ENCODE measurements at places on chromosomes 1 and 21. TPM values are rescaled to one million over a fixed set of nuclear protein-coding genes. Genes with fewer than 3 reads are reported as not detected.
A peak's percentile ranks its signal among the peaks of the same experiment; 100 is the strongest.

CFAP45 gene
- total RNA-seq: 2.8 TPM

SRGAP2C gene
- 15.8 TPM for total RNA-seq

PTPN14 gene
- total RNA-seq: 32.3 TPM

NAV1 gene
- total RNA-seq: 44.9 TPM

GSTM5 gene
- 0.52 TPM for total RNA-seq

TGFB2 gene
- total RNA-seq: 18.4 TPM

NPR1 gene
- 2.2 TPM for total RNA-seq

LCK gene
- total RNA-seq: not detected

USP24 gene
- total RNA-seq: 35.3 TPM

CLIC4 gene
- total RNA-seq: 109 TPM

HNRNPCL4 gene
- total RNA-seq: not detected

L1TD1 gene
- 6.2 TPM for total RNA-seq

INKA2 gene
- total RNA-seq: 5.3 TPM

- no peaks in the 10 kb centered on the region for H3K36me3 ChIP-seq
- H3K4me1 ChIP-seq: no peaks in the 10 kb centered on the region
- H3K4me3 ChIP-seq: no peak overlapping the region
- no peak overlapping the region for H3K27ac ChIP-seq
Measured at GRCh38 chr1:85473390-85473789, 8.4 kb upstream of the DDAH1 start.

- no peak for DNase-seq
- H3K4me1 ChIP-seq: peaks cover 23% of the 10 kb centered on the region
- peak overlapping the region; percentile 9 for H3K4me3 ChIP-seq
- H3K27ac ChIP-seq: peak overlapping the region; percentile 77
Measured at GRCh38 chr1:183164340-183164739, 21.7 kb upstream of the LAMC2 start.

DNA sequence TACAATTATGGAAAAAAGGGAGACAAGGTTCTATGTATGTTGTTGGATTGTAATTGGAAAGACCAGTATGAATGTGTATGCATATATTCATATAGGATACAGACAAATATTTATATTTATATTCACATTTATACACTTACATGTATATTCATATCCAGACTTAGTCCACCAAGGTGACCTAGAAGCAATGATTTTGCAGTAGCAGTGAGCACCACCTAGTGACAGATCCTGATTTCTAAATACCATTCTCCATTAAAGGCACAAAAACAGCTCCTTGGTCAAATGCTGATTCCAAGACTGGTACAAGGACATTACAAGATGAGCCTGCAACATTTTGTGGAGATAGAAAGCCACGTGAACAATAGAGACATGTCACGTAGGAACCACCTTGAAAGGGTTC, 153.4 kb downstream of the SDCCAG8 start:
- H3K4me3 ChIP-seq: no peak overlapping the region
- no peak overlapping the region for H3K27ac ChIP-seq
- no peaks in the 10 kb centered on the region for H3K27me3 ChIP-seq
- no peak for DNase-seq
- H3K36me3 ChIP-seq: peaks cover 5% of the 10 kb centered on the region

- DNase-seq: no peak
- H3K27ac ChIP-seq: peak overlapping the region; percentile 7
- no peaks in the 10 kb centered on the region for H3K36me3 ChIP-seq
- H3K4me1 ChIP-seq: peaks cover 34% of the 10 kb centered on the region
- H3K27me3 ChIP-seq: peaks cover 60% of the 10 kb centered on the region
Measured at GRCh38 chr1:202282025-202282371, 59.7 kb downstream of the UBE2T start.

DNA sequence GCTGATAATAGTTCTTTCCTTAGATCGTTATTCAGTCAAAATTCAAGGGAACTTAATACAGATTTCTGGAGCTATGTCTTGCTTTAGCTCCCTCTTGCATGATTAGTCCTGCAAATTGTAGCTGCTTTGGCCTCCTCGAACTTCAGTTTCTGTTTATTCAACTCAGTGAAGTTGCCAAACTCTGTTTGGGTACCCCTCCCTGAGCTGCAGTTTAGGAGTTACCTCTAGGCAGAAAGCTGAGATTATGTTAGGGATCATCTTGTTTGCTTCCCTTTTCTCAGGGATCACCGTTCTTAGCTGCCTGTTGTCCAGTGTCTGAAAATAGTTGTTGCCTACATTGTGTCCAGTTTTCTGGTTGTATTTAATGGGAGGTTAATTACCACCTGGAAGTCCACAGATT, 43.5 kb downstream of the SNX27 start:
- DNase-seq: no peak
- no peak overlapping the region for H3K27ac ChIP-seq
- H3K27me3 ChIP-seq: no peaks in the 10 kb centered on the region

GRCh38 chr1:218346391-218347204, 1.5 kb downstream of the TGFB2 start:
- H3K4me3 ChIP-seq: no peak overlapping the region
- H3K4me1 ChIP-seq: peaks cover 19% of the 10 kb centered on the region
- H3K27ac ChIP-seq: peak overlapping the region; percentile 85
- peaks cover 16% of the 10 kb centered on the region for H3K36me3 ChIP-seq
- DNase-seq: no peak

DNA sequence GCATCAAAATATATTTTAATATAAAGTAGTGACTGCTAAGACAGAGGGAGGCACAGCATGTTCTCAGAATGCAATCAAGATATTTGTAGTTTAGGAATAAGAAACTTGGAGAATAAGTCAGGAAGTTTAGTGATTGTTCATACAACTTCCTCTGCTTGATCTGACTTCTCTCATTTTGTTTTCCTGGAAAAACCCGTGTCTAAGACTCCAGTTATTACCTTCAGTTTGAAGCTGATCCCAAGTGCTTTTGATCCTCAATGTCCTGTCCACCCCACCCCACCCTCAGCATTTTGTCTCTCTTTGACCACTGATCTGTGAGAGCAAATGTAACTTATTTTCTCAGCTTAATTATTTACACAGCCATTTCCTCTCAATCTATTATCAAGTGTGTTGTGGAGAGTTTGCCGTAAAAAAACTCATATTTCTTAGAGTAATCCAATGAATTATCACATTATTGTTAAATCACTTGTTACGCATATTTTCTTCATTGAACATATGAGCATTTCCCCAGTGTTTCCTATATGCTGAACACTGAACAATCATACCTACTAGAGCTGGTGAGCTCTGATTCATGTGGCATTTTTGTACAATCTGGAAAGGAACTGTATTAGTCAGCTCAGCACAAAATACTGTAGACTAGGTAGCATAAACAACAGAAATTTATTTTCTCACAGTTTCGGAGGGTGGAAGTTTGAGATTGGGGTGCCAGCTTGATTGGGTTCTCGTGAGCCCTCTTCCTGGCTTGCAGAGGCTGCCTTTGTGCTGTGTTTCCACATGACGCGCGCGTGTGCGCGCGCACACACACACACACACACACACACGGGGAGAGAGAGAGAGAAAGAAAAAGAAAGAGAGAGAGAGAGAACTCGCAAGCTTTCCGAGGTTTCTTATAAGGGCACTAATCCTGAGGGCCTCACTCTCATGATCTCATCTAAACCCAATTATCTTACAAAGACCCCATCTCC, 65.5 kb upstream of the DPYD start:
- H3K4me3 ChIP-seq: no peak overlapping the region
- H3K36me3 ChIP-seq: no peaks in the 10 kb centered on the region
- no peak overlapping the region for H3K27ac ChIP-seq
- H3K27me3 ChIP-seq: peaks cover 4% of the 10 kb centered on the region

- peaks cover 11% of the 10 kb centered on the region for H3K36me3 ChIP-seq
- H3K4me3 ChIP-seq: peak within 1 kb of the TSS; percentile 92
- peak; percentile 78 for DNase-seq
- H3K27me3 ChIP-seq: peaks cover 24% of the 10 kb centered on the region
Measured at GRCh38 chr21:39612233-39613040, at the start of gene B3GALT5. B3GALT5 (plus strand) TSS chr21:39612940; CDS start chr21:39660560, 47,620 bp downstream.

- no peak for DNase-seq
- H3K4me3 ChIP-seq: no peak overlapping the region
- no peak overlapping the region for H3K27ac ChIP-seq
Measured at GRCh38 chr1:5985250-5985649, 7.0 kb downstream of the NPHP4 start.

GRCh38 chr1:1753607-1754005, 24.7 kb downstream of the NADK start:
- no peaks in the 10 kb centered on the region for H3K36me3 ChIP-seq
- no peak overlapping the region for H3K4me3 ChIP-seq
- no peak overlapping the region for H3K27ac ChIP-seq

DNA sequence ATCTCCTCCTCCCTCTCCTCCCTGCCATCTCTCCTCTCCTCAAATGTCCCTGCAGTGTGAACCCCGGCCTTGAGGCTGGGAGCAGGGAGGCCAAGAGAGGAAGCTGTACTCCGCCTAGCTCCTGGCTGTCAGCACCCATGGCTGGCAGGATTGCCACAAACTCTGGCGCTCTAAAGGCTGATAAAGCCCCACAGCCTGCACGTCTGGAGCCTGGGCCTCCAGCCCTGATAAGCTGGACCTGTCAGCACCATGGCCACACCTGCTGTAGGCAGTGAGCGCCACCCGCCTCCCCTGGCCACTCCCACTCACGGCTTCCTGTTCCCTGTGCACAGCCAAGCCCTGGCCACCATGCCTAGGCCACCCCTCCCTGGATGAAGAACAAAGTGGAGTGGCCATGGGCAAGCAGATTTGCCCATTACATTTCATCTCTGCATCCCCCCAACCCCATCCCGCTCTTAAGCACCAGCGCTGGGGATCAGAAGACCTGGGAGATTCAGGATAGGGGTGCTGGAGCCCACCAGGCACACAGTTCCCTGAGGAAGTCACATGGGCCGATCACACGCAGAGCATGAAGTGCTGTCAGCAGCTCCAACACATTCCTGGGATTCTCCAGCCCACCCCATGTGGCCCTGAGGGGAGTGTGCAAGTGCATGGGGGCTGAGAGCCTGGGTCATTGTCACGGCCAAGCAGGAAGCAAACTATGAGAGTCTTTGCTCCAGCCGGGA, 24.2 kb upstream of the NPPB start:
- DNase-seq: no peak
- H3K27me3 ChIP-seq: no peaks in the 10 kb centered on the region
- H3K4me1 ChIP-seq: peaks cover 15% of the 10 kb centered on the region
- H3K27ac ChIP-seq: peak overlapping the region; percentile 26
- H3K36me3 ChIP-seq: no peaks in the 10 kb centered on the region
- H3K4me3 ChIP-seq: peak overlapping the region; percentile 28

GRCh38 chr1:23936481-23937176, 23.0 kb upstream of the PNRC2 start:
- no peaks in the 10 kb centered on the region for H3K36me3 ChIP-seq
- H3K27me3 ChIP-seq: peaks cover 3% of the 10 kb centered on the region
- DNase-seq: no peak
- no peaks in the 10 kb centered on the region for H3K4me1 ChIP-seq

DNA sequence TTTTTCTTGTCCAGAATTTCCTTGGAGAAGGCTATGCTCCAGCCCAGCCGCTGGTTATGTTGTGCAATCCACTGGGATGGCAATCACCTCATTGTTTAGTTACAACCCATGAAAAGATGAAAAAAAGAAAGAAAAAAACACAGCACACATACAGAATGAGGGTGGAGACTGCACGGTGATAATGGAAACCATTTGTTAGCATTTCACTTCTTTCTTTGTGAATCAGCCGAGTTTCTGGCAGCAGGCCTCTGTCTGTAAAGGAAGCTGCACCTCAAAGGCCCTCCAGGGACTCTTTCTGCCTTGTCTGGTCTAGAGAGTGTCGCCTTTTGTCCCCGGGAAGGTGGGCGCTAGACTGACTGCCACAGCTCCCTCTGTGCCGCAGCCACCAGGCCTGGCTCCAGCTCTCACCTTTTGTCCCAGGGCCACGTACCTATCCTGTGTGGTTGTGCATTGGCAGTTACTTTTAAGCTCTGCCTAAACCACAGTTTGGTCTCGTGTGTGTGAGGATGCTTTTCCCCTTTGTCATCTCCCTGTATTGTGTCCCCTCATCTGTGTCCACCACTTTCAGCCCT, 35.6 kb downstream of the NGF start:
- peaks cover 42% of the 10 kb centered on the region for H3K4me1 ChIP-seq
- H3K27ac ChIP-seq: peak overlapping the region; percentile 3
- H3K4me3 ChIP-seq: no peak overlapping the region
- H3K36me3 ChIP-seq: peaks cover 5% of the 10 kb centered on the region
- peaks cover 5% of the 10 kb centered on the region for H3K27me3 ChIP-seq
- no peak for DNase-seq

- H3K4me3 ChIP-seq: no peak overlapping the region
- H3K27ac ChIP-seq: no peak overlapping the region
- peak; percentile 49 for DNase-seq
- H3K4me1 ChIP-seq: no peaks in the 10 kb centered on the region
Measured at GRCh38 chr21:45525910-45526306, 16.3 kb downstream of the SLC19A1 start.

DNA sequence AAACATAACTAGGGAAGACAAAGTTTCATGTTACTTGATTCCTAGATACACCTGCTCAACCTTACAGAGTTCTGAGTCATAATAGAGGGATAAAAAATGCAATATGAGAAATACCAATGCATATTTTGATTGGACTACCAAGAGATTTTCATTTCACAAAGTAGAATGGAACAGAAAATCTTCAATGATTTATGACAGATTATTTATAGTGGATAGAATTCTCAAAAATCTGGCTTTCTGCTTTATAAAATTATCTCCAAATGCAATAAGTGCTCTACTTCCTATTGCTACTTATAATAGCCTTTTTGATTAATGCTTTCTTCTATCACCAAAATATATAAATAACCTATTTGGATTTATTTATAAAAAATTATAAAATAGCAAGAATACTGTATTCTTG, 18.9 kb upstream of the ATP6V1G3 start:
- H3K4me1 ChIP-seq: peaks cover 11% of the 10 kb centered on the region
- H3K4me3 ChIP-seq: no peak overlapping the region
- H3K27ac ChIP-seq: no peak overlapping the region

DNA sequence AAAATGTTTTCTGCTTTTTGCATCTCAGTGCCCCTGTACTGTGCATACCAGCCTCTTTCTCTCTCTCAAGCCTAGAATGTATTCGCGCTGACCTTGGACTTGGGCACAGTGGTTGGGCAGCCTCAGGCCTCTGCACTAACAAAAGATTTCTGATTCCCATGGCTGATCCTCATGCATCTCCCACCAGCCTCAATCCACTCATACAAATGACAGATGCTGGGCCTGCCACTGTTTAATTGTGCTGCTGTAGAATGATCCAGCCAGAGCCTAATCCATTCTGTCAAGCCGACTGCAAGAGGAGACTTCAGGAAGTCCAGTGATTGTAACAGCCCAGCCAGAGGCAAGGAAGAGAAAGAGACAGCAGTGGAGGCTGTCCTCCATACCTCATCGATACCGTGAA, 180.8 kb downstream of the ASTN1 start:
- DNase-seq: no peak
- H3K4me3 ChIP-seq: no peak overlapping the region
- peaks cover 7% of the 10 kb centered on the region for H3K27me3 ChIP-seq
- H3K27ac ChIP-seq: no peak overlapping the region
- no peaks in the 10 kb centered on the region for H3K4me1 ChIP-seq
- H3K36me3 ChIP-seq: no peaks in the 10 kb centered on the region

- no peak overlapping the region for H3K4me3 ChIP-seq
- peaks cover 17% of the 10 kb centered on the region for H3K4me1 ChIP-seq
- peaks cover 6% of the 10 kb centered on the region for H3K36me3 ChIP-seq
- H3K27me3 ChIP-seq: no peaks in the 10 kb centered on the region
- DNase-seq: no peak
Measured at GRCh38 chr1:44272992-44273391, 59.7 kb downstream of the DMAP1 start.

- H3K27me3 ChIP-seq: peaks cover 4% of the 10 kb centered on the region
- peak overlapping the region; percentile 21 for H3K27ac ChIP-seq
- no peaks in the 10 kb centered on the region for H3K36me3 ChIP-seq
- no peak for DNase-seq
Measured at GRCh38 chr1:7554385-7555235, 216.5 kb upstream of the VAMP3 start.
